ENCODE measurements at places on chromosomes 12 and 14.

GRCh38 chr12:42631513-42631912 is 42.0 kb upstream of the PRICKLE1 start:
- no peak for DNase-seq

DNA sequence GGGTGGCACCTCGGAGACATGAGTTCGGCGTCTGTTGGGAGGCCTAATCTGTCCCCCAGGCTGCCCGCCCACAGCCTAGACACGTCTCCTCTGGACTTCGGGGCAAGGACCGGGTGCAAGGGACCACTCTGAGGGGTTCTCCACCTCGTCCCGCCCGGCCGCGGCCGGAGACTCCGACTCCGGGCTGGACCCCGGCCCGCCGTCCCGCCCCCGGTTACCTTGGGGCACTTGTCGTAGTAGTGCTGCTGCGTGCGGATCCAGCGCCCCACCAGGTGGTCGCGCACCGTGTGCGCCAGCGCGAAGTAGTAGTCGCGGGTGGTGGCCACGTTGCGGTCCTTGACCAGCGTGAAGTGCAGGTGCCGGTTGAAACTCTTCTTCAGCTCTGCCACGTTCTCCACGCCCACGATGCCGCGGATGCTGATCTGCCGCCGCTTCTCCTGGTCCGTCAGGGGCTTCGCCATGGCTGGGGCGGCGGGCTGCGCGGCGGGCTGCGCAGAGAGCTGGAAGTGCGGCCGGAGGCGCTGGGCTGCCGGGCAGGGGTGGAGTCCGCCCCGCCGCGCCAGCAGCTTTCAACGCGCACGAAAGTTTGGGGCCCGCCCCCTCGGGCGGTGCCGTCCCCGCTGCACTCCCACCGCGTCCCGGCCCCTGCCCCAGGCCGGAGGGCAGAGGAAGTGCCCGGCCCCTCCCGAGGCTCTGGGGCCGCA is at the start of gene PYGL:
TSS of gene PYGL (minus strand) at position 541 of the 704 bp plus-strand sequence. CDS start at position 461, 80 bp downstream.
- no peak for DNase-seq

- peak; percentile 80 for DNase-seq
Measured at GRCh38 chr14:61498303-61498702, 176.9 kb downstream of the PRKCH start.

DNA sequence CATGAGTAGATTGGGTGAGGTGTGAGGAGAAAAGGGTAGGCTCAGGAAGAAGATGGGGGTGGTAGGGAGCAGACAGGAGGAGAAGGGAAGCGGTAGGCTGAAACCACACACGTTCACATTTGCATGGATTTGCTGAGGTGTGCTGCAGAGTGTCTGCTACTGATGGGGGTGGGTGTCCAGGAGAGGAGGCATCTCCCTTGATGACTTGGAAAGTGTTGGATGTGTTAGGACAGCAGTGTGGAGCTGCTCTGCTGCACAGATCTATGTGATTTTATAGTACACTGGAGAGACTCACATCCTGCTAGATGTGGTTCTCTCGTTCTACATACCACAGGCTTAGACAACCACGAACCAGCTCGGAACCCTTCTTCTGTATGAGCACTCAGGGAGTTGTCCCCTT is 9.3 kb downstream of the ZFHX2 start:
- no peak for DNase-seq

- DNase-seq = no peak
Measured at GRCh38 chr14:89422952-89423345, 5.9 kb upstream of the FOXN3 start.

DNA sequence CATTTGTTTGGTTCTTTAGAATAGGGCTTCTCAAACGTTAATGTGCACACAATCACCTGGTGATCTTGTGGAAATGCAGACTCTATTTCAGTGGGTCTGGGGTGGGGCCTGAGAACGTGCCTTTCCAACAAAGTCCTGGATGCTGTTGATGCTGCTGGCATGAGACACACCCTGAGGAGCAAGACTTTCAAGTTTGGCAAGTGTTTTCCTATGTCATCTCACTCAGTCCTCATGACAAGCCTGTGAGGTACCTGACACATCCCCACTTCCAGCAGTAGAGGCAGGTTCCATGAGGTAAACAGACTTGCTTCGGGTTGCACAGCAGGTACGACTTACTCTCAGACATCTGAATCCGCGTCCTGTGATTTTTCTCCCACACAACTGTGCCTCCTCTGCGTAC is 147.1 kb downstream of the MYRFL start:
- no peak for DNase-seq

- DNase-seq = peak; percentile 46
Measured at GRCh38 chr14:58637040-58637390, 747 bp upstream of the DACT1 start.

All from retinal pigment epithelial cell (primary cell).